Mammary epithelial cell (primary cell): ENCODE measurements at places on chromosomes 3 and 15. TPM values are rescaled to one million over a fixed set of nuclear protein-coding genes. Genes with fewer than 3 reads are reported as not detected.

DNA sequence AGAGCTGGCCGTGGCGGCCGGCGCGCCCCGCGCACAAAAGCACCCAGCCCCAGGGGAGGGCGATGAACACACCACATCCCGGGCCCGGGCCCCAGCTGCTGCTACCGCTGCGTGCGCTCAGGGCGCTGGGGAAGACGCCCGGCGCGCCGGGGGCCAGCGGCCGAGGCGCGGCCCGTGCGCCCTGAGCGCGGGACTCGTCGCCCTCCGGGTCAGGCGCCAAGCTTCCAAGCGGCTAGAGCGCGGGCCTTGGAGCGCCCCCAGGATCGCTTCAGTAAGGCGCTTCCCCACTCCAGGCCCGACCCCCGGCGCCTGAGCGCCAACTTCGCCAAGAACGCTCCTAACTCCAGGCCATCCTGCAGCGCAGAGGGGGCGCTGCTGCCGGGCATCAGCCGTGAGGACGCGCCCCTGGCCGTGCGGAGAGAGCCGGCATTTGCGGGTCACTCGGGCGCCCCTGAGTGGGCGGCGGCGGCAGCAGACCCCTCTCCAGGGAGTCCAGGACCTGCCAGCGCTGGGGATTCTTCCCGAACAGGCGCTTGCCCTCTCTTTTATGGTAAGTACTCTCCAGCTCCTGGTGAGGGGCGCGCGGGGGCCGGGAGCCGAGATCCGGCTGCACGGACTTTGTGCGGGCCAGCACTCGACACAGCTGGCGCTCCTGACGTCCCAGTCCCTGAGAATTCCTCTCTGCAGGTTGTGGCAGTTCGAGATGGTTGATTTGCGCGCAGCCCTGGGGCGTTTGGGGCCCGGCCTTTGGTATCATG is 475 bp downstream of the SPSB4 start:
- peak; percentile 36 for DNase-seq

- DNase-seq, result peak; percentile 30
These were observed 137.6 kb downstream of the IMPG2 start for GRCh38 chr3:101182734-101183133.

- DNase-seq, result peak; percentile 31
These were observed 38.6 kb downstream of the ACSBG1 start for GRCh38 chr15:78195735-78196201.

- DNase-seq, result no peak
These were observed 5.4 kb downstream of the IFT122 start for GRCh38 chr3:129445471-129445870.

DNA sequence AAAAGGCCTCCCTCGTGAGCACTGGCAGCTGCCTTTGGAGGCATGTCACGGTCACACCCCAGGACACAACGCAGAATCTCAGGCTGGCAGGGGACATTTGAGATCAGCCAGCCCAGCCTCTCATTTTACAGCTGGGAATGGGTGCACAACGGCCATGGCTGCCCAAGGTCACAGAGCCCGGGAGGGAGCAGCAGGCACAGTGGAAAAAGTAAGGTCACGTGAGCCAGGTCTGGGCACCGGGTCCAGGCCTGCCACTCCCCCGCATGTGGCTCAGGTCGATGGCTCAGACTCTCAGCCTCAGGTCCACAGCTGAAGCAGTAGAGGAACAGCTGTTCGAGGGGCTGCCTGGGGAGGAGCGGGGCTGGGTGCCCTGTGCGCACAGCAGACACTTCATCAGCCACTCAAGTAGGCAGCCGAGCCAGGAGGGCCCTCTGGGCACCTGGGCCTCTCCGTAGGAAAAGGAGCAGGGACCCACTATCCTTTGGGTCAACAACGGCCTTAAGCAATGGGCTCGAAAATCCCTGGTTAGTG is 260.6 kb downstream of the GOLGA6L6 start:
- DNase-seq, result no peak

DNA sequence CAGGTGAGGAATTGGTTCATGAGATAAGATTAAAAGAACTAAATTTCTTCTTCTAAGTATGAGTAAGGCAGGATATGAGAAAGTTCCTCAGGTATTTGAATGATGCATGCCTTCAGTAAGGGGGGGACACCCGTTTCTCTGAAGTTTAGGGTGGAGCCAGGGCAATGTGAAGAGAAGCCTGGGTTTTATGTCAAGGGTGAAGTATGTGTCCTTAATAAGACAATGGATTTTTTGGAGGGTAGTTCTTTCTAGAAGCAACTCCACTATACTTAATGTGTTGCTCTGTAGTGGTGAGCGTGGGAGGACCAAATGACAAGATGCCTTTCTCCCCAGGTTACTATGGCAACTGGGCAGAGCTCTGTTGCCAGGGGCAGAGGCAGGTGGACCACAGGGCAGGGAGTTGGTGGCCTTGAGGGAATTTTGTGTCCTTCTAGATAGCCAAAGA is 44.0 kb downstream of the PHLDB2 start:
- peak; percentile 84 for DNase-seq

DNA sequence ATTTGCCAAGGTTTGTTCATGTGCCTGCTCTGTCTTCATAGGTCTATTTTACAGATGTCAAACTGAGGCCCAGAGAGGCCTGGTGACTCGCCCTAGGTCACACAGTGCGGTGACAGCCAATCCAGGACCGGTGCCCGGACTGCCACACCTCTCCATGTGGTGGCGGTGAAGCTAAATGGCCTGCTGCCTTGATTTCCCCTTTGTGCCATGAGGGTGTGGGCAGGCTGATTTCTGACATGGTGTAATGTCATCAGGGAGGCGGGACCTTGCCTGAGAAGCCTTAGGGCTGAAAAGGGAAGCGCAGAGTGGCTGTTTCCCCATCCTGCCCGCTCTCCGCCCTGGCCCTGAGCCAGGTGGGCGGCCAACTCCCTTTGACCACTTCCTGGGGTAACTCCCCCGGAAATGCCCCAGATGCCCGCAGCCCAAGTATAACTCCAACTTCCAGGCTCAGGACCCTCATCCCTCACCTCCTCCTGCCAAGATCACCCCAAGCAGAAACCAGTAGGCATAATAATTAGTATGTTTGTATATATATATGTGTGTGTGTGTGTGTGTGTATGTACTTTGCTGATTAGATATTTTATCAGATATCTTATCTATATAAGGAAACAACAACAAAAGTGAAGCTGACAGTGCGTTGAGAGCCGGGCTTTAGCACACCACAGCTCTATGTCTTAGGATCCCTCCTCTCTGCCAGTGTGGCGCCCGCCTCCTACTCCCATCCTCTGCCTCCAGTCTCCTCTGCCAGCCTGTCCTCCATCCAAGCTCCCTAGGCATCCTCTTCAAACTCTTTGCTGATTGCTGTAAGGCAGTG is 63.9 kb downstream of the IQSEC1 start:
- no peak for DNase-seq

DNA sequence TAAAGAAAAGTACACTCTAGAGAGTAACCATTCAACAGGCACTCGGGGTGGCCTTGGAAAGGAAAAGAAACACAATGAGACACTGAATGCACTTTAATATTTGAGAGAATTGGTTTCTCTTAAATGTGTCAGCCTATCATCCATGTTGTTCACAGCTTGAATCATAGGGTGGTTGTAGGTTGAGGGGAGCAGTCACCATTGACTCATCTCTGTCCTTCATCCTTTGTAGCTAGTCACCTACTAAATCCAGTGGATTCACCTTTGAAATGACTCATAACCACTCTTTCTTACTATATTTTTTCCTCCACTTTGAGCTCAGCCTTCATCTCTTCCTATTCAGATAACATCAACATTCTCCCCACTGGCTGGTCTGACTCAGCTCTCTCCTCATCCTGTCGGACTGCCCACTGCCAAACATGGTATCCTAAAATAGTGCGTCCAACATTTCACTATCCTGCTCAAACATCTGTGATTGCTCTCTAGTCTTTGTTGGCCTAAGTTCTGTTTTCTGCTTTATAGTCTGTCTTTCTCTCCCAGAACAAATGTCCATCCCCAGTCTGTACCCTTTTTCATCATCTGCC is 182.7 kb upstream of the GADL1 start:
- peak; percentile 99 for DNase-seq

DNA sequence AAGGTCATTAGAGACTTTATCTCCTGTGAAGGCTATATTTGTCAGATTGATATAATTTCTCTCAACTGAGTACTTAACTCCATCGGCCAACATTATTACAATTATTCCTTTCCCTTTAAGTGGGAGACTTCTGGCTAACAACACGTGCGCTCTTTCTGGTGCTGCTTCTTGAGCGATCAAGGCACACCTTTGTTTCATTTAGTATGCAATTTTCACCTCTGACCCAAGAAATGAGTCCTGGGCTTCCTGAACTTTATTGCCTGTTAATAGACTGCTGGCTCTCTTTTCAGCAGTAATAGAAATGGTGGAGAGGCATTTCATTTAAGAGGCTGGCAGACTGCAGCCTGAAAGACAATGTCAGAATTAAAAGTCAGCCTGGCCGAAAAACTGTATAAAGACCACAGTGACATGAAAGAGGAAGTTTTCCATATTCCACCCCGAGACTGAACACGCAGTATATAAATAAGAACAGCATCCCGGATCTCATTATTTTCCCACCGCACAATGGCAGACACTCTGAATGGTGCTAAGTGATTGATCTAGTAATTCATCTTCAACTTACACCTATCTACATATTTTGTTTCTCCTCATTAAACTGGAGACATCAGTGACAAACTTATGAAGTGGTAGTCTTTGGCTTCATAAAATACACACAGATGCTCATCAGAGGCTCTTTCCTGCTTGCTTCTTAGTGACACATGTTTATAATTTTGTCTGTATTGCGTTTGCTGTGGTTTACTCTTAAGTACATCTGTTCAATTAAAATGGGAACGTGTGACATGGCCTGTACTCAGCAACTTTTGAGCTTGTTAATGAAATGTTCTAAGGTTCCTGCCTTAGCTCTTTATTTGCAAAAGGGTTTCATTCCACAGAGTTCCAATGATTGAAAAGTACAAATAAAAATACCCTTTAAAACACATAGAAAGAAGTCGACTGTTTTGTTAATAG is 299.9 kb downstream of the MECOM start:
- no peak for DNase-seq

- no peak for DNase-seq
These were observed 67.8 kb downstream of the AAGAB start for GRCh38 chr15:67186688-67187087.

DNA sequence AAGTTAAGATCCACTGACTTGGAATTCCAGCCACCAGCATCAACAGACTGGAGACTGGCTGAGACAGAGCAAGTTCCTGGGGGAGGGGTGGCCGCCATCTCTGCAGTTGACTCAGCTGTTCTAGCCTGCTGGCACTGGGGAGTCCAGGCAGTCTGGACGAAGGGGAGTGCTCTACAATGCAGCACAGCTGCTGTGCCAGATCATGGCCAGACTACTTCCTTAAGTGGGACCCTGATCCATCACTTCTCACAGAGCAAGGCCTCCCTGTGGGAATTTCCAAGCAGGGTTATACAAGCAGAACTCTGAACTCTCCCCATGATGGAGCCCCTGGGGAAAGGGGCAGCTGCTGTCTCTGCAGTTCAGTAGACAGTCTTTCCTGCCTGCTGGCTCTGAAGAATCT is 35.2 kb downstream of the PYGO1 start:
- DNase-seq, result no peak

DNA sequence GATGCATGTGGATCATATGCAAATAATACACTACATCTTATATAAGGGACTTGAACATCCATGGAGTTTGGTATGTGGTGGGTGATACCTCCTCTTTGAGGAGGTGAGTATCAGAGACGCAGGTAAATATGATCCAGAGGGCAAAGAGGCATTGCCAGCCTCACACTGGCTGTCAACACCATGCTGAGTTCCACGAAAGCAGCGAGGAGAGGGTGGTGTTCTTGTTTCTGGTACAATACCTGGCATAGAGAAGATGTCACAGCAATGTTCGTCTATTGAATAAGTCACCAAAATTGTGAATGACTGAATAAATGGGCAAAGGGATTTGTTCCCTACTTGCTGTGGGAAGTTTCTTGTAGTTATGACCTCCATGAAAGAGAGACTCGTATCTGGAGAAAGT is 182.2 kb downstream of the SNRPN start:
- DNase-seq, result no peak

DNA sequence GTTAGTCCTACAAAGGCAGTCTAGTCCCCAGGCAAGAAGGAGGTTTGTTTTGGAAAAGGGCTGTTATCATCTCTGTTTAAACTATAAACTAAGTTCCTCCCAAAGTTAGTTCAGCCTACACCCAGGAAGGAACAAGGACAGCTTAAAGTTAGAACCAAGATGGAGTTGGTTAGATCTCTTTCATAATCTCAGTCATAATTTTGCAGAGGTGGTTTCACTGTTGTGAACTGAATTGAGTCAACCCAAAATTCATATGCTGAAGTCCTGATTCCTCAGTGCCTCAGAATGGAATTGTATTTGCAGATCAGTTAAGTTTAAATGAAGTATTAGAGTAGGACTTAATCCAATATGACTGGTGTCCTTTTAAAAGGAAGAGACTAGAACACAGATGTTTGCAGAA is 101.0 kb upstream of the C3orf80 start:
- no peak for DNase-seq

GRCh38 chr15:82530606-82531379 is 9.5 kb downstream of the RPS17 start:
- peak; percentile 74 for DNase-seq

- DNase-seq, result peak; percentile 53
These were observed 3.1 kb upstream of the MAN2C1 start for GRCh38 chr15:75371486-75371885.

DNA sequence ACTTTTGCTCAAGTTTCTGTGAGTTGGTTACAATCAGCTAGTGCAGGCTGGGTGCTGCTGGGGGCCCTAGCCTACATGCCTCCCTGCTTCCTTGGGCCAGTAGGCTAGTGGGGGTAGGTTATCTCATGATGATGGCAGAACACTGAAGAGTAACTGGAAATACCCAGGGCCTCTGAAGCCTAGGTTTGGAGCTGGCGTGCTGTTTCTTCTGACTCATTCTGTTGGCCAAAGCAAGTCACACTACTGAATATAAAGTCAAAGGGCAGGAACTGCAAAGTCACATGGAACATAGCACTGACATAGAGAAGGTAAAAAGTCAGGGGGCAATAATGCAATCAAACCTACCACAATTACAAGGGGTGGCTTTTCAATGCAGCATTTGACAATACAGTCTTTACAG is 34.5 kb downstream of the RASGRP1 start:
- DNase-seq, result no peak

DNA sequence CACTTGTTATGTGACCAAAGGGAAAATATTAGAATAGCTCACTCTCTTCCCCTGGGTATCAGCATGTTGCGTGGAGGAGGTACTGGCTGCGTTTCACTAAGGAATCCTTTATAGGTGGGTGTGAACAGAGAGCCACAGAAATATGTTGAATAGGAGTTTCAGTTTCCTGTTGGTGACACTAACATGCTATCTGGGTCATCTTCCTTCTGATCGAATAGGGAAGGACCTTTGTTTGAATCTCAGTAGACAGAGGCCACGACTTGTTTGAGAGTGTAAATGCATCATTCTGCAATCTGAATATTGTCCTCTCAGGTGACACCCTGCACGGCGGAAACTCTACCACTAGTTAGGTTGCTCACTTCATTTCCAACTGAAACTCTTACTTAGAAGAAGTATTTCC is 157.9 kb upstream of the SLC2A2 start:
- no peak for DNase-seq

Gene DAZL
- not detected for polyA plus RNA-seq

Gene SERF2
- 987 TPM for polyA plus RNA-seq

Gene GOLGA8G
- polyA plus RNA-seq, result not detected

Gene GOLGA6L6
- polyA plus RNA-seq, result not detected

Gene RARB
- 0.08 TPM for polyA plus RNA-seq

Gene CLDN16
- 0.08 TPM for polyA plus RNA-seq
